ENCODE measurements at places on chromosomes 5 and 9. TPM values are rescaled to one million over a fixed set of nuclear protein-coding genes. Genes with fewer than 3 reads are reported as not detected.

Gene LRSAM1
- 4.1 TPM for total RNA-seq

Gene ST8SIA4
- total RNA-seq: 22.5 TPM

Gene RXRA
- 7.0 TPM for total RNA-seq

Gene TAS2R1
- total RNA-seq: not detected

Gene C5orf46
- 0.14 TPM for total RNA-seq

Gene FAM120A
- total RNA-seq: 40.3 TPM

Gene RANBP6
- total RNA-seq: 41.0 TPM

Gene GRXCR2
- total RNA-seq: 0.05 TPM

Gene HAND1
- 0.19 TPM for total RNA-seq

Gene SPATA31C1
- total RNA-seq: not detected

Gene SLC36A2
- not detected for total RNA-seq

Gene FAM78A
- total RNA-seq: 19.6 TPM

Gene COL15A1
- 13.2 TPM for total RNA-seq

Gene NOTCH1
- 14.9 TPM for total RNA-seq

Gene TMEM252
- total RNA-seq: not detected

Gene PCDHGA9
- total RNA-seq: 0.66 TPM

Gene PCDHB13
- total RNA-seq: 0.14 TPM

Gene MYORG
- 0.52 TPM for total RNA-seq

Gene CCDC183
- total RNA-seq: 3.2 TPM

Gene XRCC4
- total RNA-seq: 21.3 TPM

Gene ZNF608
- 9.3 TPM for total RNA-seq

Gene SPATA31A1
- total RNA-seq: not detected

Gene PDLIM4
- total RNA-seq: 10.0 TPM

Gene VAV2
- 5.4 TPM for total RNA-seq

Gene ANKRD34B
- total RNA-seq: 0.05 TPM

All from thymus (tissue), 14 donors.